ENCODE measurements at places on chromosomes 7 and 10. TPM values are rescaled to one million over a fixed set of nuclear protein-coding genes. Genes with fewer than 3 reads are reported as not detected.

MAD1L1 gene
- total RNA-seq: 20.3 TPM

MACROH2A2 gene
- 14.5 TPM for total RNA-seq

SLC25A40 gene
- total RNA-seq: 11.2 TPM

TMEM229A gene
- 0.26 TPM for total RNA-seq

SKIDA1 gene
- total RNA-seq: 1.4 TPM

SPAM1 gene
- not detected for total RNA-seq

PRKRIP1 gene
- 11.2 TPM for total RNA-seq

KIAA1217 gene
- total RNA-seq: 16.4 TPM

NEURL1 gene
- total RNA-seq: under 0.01 TPM

PNLIP gene
- not detected for total RNA-seq

FAM170B gene
- not detected for total RNA-seq

CFAP46 gene
- 2.6 TPM for total RNA-seq

GRID2IP gene
- 0.09 TPM for total RNA-seq

MBL2 gene
- not detected for total RNA-seq

SEMA3D gene
- total RNA-seq: 12.1 TPM

DPP6 gene
- 0.35 TPM for total RNA-seq

CDC14C gene
- not detected for total RNA-seq

MMD2 gene
- not detected for total RNA-seq

METTL27 gene
- 7.0 TPM for total RNA-seq

ATP6V0A4 gene
- total RNA-seq: 0.58 TPM

PNLIPRP2 gene
- total RNA-seq: not detected

USP6NL gene
- 6.1 TPM for total RNA-seq

PRPS1L1 gene
- total RNA-seq: not detected

TRPV5 gene
- total RNA-seq: not detected

GPER1 gene
- total RNA-seq: 3.4 TPM

CH25H gene
- total RNA-seq: 1.6 TPM

DDX56 gene
- total RNA-seq: 43.9 TPM

PAX2 gene
- not detected for total RNA-seq

UCMA gene
- total RNA-seq: not detected

CYP2C9 gene
- total RNA-seq: not detected

TET1 gene
- 5.4 TPM for total RNA-seq

TMEM184A gene
- total RNA-seq: not detected

SYT15 gene
- total RNA-seq: 2.2 TPM

C10orf62 gene
- not detected for total RNA-seq

NFE2L3 gene
- 1.3 TPM for total RNA-seq

PRDX3 gene
- total RNA-seq: 119 TPM

FBXO24 gene
- total RNA-seq: 0.12 TPM

WNT16 gene
- not detected for total RNA-seq
